ENCODE measurements at places on chromosomes 5 and 9. TPM values are rescaled to one million over a fixed set of nuclear protein-coding genes. Genes with fewer than 3 reads are reported as not detected.

DNA sequence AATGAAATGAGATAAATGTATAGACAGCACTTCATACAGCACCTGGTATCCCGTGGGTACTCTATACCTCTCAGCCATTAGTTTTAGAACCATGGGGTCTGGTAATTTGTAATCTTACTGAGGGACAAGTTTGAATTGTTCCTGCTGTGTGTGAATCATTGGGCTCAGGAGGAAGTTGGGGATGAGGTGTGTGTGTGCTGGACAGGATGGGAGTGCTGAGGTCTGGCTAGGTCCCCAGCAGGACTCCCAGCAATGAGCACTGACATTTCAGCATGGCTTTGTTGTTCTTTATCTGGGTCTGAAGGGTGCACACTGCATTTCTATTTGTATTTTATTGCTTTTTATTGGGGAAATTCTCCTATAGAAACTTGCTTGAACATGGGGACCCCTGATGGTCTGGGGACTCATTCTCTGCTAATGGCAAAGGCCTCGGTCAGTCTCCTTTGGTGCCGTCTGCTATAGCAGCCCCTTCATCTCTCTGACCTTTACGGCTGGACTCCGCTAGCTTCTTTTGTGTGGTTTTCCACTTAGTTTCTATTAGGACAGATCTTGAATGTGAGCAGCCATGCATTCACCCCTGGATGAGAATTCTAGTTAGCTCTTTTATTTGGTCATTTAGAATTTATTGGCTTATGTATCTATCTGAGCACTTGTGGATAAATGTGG, 98.1 kb downstream of the SREK1 start:
- H3K27me3 ChIP-seq: no peaks in the 10 kb centered on the region
- no peaks in the 10 kb centered on the region for H3K4me1 ChIP-seq
- no peak overlapping the region for H3K4me3 ChIP-seq
- no peak overlapping the region for H3K27ac ChIP-seq
- H3K36me3 ChIP-seq: no peaks in the 10 kb centered on the region

GRCh38 chr5:99587983-99588382, 659.2 kb upstream of the CHD1 start:
- no peaks in the 10 kb centered on the region for H3K4me1 ChIP-seq
- DNase-seq: no peak
- H3K27me3 ChIP-seq: no peaks in the 10 kb centered on the region
- H3K27ac ChIP-seq: no peak overlapping the region
- no peaks in the 10 kb centered on the region for H3K36me3 ChIP-seq
- no peak overlapping the region for H3K4me3 ChIP-seq

DNA sequence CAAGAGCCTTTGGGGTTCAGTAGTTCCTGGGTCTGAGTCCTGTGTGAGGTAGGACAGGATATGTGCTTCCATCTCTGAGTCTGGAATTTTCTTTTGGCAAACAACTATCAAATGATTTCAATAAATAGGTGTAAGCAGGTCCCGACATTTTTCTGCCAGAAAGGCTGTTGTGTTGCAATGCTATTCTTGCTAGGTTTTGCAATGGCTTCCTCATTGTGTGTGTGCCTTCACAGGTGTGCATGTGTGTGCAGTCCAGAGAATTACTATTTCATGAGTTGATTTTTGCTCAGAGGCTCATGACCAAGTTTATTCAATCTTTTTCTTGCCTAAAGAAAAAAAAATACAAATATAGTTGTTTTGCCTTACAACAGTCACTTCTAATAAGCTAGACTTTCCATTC, 64.5 kb upstream of the FRRS1L start:
- DNase-seq: no peak
- H3K27me3 ChIP-seq: no peaks in the 10 kb centered on the region
- no peak overlapping the region for H3K27ac ChIP-seq
- no peaks in the 10 kb centered on the region for H3K36me3 ChIP-seq

Gene HACD4
- polyA plus RNA-seq: 7.6 TPM

Gene HMMR
- polyA plus RNA-seq: not detected

DNA sequence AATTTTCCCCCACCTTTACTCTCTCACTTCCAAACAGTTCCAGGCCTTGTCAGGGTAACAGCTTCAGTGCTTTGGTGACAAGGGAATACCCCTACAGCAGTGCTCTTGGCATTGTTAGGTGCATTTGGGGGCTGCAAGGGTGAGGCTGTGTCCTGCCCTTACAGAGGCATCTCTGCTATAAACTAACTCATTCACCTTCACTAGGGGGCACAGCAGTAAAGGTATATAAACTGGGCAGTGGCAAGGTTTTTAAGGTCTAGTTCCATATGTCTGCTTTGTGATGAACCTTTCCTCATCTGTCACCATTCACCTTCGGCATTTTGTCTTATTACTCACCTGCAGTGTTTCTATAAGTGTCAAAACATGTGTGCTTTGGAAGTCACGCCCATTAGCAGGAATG, 79.1 kb upstream of the GPR151 start:
- H3K4me1 ChIP-seq: no peaks in the 10 kb centered on the region
- peaks cover 11% of the 10 kb centered on the region for H3K36me3 ChIP-seq
- no peaks in the 10 kb centered on the region for H3K27me3 ChIP-seq

DNA sequence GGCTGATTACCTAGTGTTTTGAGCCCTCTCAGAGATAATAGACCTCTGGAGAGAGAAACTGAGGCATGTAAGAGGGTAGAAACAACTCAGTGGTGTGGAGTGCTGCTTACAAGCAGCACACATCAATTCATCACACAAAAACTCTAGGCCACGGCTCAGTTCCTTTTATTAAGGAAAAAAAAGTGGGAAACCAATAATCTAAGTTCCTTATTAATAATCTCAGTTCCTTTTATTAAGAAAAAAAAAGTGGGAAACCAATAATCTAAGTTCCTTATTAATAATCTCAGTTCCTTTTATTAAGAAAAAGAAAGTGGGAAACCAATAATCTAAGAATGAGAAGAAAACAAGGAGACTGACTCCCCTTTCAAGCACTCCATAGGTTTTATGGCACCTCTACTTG, 28.0 kb downstream of the TXNDC8 start:
- no peaks in the 10 kb centered on the region for H3K36me3 ChIP-seq
- DNase-seq: no peak
- no peak overlapping the region for H3K4me3 ChIP-seq
- H3K4me1 ChIP-seq: no peaks in the 10 kb centered on the region
- H3K27me3 ChIP-seq: no peaks in the 10 kb centered on the region

DNA sequence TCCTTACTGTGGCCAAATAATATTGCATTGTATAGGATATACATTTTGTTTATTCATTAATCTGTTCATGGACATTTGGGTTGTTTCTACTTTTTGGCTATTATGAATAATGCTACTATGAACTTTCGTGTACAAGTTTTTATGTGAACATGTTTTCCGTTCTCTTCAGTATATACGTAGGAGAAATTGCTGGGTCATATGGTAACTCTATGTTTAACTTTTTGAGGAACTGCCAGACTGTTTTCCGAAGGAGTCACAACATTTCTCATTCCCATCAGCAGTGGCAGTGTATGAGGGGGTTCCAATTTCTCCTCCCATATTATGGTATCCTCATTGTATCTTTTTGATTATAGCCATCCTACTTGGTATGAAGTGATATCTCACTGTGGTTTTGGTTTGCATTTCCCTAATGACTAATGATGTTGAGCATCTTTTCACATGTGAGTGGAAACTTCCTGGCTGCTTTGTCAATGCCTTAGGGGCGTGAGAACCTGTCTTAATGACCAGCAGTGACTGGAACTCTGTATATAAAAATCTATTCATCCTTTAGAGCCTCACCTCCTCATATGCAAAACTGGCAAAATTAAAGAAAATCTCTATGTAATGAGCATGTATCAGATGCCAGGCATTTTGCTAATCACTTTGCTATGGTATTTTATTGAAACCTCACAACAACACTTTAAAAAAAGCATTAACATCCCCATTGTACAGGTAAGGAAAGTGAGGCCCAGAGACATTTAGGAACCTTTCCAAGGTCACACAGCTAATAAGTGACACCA, 47.8 kb upstream of the TGFBR1 start:
- DNase-seq: no peak
- H3K36me3 ChIP-seq: no peaks in the 10 kb centered on the region
- no peak overlapping the region for H3K27ac ChIP-seq
- H3K4me1 ChIP-seq: peaks cover 81% of the 10 kb centered on the region
- H3K27me3 ChIP-seq: no peaks in the 10 kb centered on the region

DNA sequence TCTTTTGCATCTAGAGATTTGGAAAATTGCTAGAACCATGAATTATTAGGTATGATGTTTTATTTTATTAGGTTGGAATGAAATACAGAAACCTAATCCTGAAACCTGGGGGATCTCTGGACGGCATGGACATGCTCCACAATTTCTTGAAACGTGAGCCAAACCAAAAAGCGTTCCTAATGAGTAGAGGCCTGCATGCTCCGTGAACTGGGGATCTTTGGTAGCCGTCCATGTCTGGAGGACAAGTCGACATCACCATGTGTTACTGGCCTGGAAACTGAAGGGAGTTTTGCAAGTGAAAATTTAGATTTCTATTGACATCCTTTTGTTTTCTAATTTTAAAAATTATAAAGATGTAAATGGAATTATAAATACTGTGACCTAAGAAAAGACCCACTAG, 100.7 kb downstream of the NLN start:
- DNase-seq: no peak
- H3K4me1 ChIP-seq: peaks cover 6% of the 10 kb centered on the region
- H3K4me3 ChIP-seq: no peak overlapping the region
- no peaks in the 10 kb centered on the region for H3K27me3 ChIP-seq
- H3K27ac ChIP-seq: no peak overlapping the region
- no peaks in the 10 kb centered on the region for H3K36me3 ChIP-seq

DNA sequence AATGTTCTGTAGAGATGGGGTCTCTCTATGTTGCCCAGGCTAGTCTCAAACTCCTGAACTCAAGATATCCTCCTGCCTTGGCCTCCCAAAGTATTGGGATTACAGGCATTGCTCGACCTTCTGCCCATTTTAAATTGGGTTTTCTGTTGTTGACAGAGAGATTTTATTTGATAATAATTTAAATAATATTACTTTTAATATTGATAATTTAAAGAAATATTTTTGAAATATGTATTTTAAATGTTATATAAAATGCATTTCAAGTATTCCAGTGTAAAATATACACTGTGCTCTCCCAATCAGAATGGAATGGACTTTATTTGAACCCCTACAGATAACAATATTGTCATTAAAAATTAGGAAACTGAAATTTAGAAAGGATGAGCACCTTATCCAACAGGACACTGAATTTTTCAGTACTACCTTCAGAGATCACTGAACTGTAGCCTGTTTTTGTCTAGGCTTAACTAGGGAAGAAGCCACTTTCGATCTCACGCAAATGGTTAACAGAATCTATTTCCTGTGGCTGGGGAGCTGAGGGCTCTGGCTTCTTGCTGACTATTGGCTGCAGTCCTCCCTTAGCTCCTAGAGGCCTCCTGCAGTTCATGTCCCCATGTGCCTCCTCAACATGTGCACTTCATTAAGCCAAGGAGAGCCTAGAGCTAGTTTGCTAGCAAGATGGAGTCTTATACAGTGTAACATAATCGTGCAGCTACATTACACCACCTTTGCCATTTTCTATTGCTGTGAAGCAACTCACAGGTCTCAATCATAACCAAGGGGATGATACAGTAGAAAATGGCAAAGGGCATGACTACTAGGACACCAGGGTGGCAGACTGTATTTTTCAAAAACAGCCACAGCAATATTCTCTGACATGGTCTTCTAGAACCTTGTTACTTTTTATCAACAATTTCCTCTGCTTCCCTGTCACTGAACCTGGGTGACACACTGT, 150.0 kb downstream of the CDC42SE2 start:
- H3K4me3 ChIP-seq: no peak overlapping the region
- peaks cover 8% of the 10 kb centered on the region for H3K4me1 ChIP-seq
- H3K27me3 ChIP-seq: no peaks in the 10 kb centered on the region
- H3K27ac ChIP-seq: peak overlapping the region; percentile 38
- DNase-seq: no peak

Gene ISOC1
- polyA plus RNA-seq: 32.1 TPM

Gene TRPM3
- not detected for polyA plus RNA-seq

Gene MAT2B
- 231 TPM for polyA plus RNA-seq

DNA sequence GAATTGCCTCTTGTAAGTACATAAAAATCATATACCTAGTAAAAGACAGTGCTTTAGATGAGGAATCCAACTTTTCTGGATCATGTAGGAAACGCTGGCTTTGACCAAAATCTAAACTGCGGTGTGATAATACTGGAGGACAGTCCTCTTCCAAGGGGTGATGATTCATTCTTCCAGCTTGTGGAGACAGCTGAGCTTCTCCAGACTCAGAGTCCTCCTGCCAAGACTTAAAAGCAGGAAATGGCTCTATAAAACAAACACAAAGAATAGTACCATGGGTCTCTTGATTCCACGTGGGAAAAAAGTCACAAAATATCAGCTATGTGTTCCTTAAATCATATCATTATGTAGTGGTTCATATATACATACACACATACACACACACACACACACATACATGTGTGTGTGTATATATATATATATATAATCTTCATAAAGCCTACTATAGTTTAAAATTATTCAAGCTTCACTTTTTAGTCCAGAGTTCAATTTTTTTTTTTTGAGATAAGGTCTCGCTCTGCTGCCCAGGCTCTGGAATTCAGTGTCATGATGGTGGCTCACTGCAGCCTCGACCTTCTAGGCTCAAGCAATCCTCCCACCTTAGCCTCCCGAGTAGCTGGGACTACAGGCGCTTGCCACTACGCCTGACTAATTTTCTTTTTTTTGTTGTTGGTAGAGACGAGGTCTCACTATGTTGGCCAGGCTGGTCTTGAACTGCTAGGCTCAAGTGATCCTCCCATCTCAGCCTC, 65.0 kb downstream of the PKD2L2 start:
- no peak overlapping the region for H3K4me3 ChIP-seq
- no peak overlapping the region for H3K27ac ChIP-seq
- no peaks in the 10 kb centered on the region for H3K27me3 ChIP-seq
- no peak for DNase-seq
- H3K36me3 ChIP-seq: peaks cover 17% of the 10 kb centered on the region

GRCh38 chr9:125440411-125440810, 178.8 kb downstream of the GAPVD1 start:
- peaks cover 48% of the 10 kb centered on the region for H3K36me3 ChIP-seq
- no peaks in the 10 kb centered on the region for H3K4me1 ChIP-seq
- no peaks in the 10 kb centered on the region for H3K27me3 ChIP-seq
- H3K27ac ChIP-seq: no peak overlapping the region
- no peak for DNase-seq

Gene WNT8A
- not detected for polyA plus RNA-seq

Gene PCDHA10
- polyA plus RNA-seq: not detected

- no peaks in the 10 kb centered on the region for H3K4me1 ChIP-seq
- H3K27me3 ChIP-seq: no peaks in the 10 kb centered on the region
- H3K27ac ChIP-seq: no peak overlapping the region
- no peaks in the 10 kb centered on the region for H3K36me3 ChIP-seq
- no peak for DNase-seq
These were observed 69.6 kb upstream of the PJA2 start for GRCh38 chr5:109479260-109479860.

Gene FOXD4L4
- not detected for polyA plus RNA-seq

GRCh38 chr5:10590226-10590999, 26.5 kb downstream of the ANKRD33B start:
- no peak for DNase-seq
- no peaks in the 10 kb centered on the region for H3K36me3 ChIP-seq
- no peaks in the 10 kb centered on the region for H3K27me3 ChIP-seq
- no peak overlapping the region for H3K27ac ChIP-seq
- H3K4me3 ChIP-seq: no peak overlapping the region

Measured in naive thymus-derived CD4-positive, alpha-beta T cell (primary cell).